Left cardiac atrium (tissue), 4 donors: ENCODE measurements at places on chromosomes 6 and 20. TPM values are rescaled to one million over a fixed set of nuclear protein-coding genes. Genes with fewer than 3 reads are reported as not detected.
A peak's percentile ranks its signal among the peaks of the same experiment; 100 is the strongest.

Gene PRSS35
- total RNA-seq: 0.94 TPM

DNA sequence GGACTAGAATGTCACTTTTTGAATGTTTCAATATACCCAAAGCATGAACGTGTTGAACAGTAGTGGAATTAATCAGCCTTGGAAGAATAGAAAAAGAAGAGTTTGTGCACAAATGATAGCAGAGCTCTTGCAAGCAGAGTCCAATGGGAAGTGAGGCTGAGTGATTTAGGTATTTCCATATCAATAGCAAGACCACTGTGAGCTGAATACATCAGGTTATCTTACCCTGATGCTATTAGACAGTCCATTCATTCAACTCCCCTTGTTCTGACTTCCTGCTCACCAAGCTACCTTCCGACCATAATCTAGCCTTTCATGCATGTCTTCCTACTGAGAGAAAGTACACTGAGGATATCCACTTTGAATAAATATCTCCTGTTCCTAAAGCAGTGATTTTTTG lies 349.2 kb upstream of the RNF217 start:
- DNase-seq: no peak

DNA sequence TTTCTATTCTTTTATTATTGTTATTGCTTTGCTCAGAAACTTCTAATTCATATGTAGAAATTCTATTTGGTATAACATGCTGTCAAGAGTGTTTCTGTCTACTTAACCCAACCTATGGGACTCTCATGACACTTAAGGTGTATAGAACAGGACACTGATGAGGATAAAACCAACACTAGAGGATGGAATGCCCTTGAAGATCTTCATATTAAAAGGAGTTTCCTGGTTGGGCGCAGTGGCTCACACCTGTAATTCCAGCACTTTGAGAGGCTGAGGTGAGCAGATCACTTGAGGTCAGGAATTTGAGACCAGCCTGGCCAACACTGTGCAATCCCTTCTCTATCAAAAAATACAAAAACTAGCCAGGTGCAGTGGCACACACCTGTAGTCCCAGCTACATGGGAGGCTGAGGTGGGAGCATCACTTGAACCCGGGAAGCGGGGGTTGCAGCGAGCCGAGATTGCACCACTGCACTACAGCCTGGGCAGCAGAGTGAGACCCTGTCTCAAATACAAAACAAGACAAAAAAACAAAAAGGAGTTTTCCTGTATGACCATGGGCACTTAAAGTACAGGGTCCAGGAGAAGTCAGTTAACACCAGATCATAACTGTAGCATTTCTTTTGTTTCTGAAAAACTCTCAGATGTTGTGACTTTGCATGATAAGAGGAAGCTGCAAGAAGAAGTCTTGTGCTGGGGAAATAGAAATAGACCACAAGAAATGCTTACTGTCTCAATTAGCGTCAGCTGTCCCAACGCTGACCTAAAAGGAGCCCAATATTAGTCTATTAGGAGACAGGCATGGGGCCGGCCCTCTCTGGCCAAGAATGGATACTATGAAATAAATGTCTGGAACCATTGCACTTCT lies 38.9 kb upstream of the CD2AP start:
- peak; percentile 24 for DNase-seq

DNA sequence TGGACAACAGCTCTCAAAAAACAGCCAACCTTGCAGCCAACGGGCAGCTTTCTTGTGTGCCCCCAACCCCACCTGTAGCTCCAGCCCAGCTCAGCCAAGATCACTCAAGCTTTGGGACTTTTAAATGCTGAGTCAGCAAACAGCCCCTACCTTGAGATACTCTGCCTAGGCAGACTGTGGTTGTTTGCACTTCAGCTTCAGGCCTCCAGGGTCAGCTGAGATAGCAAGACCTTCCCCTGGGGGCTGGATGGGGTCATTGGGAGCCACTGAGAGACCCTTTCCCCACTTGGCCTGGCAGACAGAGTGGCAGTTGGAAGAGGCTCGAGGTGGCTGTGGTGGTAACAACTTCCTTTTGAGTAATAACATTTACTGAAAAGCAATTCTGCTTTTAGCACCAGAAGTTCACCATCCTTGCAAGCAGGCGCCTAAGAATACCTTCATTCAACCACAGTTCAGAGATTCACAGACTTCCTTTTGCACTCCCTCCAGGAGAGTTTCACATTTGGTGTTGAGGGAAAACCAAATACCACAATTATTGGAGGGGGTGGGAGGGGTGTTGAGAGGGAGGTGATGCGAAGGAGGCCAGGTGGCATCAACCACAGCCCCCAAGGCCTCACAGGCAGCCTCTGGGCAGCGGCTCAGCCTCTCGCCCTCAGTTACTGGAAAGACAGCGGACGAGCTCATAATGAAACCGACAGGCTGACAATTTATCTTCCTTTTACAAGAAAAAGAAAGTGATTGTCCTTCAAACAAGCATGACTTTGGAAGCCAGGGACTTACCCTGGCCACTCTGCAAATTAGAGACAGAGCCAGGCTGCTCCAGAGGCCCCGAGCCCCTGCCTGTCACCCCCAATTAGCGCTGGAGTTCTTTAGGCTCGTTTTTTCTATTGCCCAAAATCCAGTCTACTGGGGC lies 148.1 kb downstream of the CEBPB start:
- DNase-seq: no peak

DNA sequence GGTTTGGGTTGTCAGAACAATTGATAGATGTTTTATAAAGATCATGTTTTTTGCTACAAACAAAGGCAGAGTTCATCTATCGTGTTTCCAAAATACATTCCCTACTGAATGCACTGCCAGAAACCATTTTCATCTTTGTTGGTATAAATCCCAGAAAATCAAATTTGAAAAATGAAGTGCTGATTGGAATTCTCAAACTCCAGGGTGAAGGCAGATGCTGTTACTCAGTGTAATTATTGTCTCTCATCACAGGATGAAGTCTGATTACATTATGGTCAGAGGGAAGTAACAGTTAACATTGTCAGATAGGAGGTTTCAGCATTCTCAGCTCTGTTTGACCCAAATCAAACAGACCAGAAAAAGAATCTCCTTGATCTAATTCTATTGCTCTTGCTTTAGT lies 198.4 kb upstream of the KCNK16 start:
- no peak for DNase-seq

- DNase-seq: no peak
Observed at GRCh38 chr6:74170118-74170517, 474.1 kb downstream of the CD109 start.

DNA sequence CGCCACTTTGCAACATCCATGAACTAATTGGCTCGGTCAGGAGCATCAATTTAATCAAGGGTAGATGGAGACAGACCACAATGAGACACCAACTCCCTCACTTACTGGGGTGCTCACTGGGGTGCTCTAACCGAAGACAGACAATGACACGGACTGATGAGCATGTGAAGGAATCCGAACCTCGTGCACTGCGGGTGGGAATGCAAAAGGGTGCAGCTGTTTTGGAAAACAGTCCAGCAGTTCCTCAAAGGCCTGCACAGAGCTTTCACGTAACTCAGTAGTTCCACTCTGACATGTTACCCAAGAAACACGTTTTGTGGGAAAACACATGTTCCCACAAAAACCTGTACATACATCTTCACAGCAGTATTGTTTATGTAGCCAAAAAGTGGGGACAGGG lies 26.8 kb downstream of the ANKRD60 start:
- DNase-seq: no peak

- no peak for DNase-seq
Observed at GRCh38 chr20:22403632-22404361, 180.6 kb downstream of the FOXA2 start.

Gene OR12D3
- not detected for total RNA-seq

Gene PRR18
- 0.26 TPM for total RNA-seq

Gene DSE
- 34.4 TPM for total RNA-seq

GRCh38 chr20:50562262-50562701 lies 52.1 kb downstream of the PTPN1 start:
- DNase-seq: no peak

DNA sequence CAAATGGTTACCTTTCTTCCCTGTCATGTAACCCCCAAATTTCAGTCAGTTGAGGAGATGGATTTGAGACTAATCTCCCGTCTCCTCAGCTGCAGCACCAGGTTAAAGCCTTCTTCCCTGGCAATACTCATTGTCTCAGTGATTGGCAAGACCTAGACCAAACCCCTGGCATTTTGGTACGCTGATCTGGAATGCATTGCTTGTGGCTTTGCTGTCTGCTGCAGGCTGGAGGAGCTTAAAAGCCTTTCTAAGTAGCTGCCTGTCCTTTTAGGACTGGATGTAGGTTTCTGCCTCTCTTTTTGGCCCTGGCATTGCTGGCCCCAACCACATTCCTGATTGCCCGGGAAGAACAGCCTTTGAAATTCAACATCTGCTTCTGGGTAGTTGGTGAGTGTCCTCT lies 729.6 kb upstream of the GJE1 start:
- no peak for DNase-seq

DNA sequence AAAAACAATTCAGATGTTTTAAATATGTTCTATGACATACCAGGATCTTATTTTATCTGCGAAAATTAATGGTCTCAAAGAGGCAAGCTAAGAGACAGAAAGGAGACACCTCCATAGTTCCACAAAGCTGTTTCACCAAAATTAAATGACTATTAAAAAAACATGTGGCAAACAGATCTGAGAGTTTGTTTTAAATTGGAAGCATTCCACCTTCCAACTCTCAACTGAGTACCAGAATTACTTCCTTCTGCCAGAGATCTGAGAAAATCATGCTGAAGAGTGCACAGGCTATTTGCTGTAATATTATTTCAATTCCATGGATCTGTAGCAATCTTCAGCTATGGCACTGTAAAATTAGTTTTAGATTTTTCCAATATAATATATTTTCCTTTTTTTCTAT lies 669.5 kb upstream of the MARCKS start:
- DNase-seq: no peak

Gene C2
- total RNA-seq: 12.3 TPM

DNA sequence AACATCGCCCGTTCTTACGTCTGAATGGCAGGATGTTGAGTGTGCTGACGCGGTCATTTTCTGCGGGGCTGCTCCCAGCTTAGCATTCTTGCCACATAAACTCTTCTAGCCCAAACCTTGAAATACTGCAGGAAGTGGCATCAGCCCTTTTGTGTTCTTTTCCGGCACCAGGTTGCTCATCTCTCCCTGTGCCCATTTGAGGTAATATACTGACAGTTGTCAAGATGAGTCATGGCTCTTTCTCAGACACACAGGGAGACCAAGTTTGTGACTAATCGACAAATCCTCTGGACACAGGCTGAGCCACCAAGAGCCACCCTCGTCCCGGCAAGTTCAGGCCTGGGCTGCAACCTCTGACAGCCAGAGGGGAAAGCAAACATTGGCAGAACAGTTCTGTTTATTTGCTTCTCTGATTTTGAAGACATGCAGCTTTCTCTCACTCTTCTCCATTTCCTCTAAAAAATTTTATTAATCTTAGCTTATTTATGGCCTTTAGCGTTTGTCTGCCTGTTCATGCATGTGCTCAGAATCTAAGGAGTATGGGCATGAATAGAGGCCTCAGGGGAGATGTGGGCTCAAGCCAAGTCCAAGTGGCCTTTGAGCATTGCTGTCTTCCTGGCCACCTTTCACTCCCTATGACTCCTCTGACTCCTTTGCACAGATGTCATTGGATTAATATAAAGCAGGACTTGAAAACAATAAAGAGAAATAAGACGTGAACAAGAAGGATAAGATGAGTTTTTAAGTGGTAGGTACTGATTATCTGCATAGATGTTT lies 328.2 kb upstream of the JAG1 start:
- peak; percentile 36 for DNase-seq

DNA sequence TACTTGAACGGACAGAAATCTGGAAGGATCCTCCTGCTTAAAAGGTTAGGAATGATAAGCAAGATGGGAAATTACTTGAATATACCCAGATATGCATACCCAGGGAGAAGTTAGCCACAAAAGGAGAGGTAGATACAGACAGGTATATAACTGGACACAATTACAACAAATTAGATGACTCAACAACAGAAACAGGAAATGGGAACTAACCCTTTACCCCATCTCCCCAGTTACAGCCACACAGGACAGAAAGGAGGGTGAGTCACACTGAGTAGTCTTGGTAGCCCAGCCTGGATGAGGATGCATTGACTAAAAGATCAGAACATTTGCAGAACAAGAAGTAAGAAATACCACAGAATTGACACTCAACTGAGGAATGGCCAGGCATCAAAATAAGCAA lies 61.2 kb downstream of the C6orf52 start:
- no peak for DNase-seq

Gene CDSN
- 0.10 TPM for total RNA-seq

- no peak for DNase-seq
Observed at GRCh38 chr6:55543633-55544309, 35.2 kb downstream of the HMGCLL1 start.

Gene HLA-DQB1
- total RNA-seq: 15.3 TPM

DNA sequence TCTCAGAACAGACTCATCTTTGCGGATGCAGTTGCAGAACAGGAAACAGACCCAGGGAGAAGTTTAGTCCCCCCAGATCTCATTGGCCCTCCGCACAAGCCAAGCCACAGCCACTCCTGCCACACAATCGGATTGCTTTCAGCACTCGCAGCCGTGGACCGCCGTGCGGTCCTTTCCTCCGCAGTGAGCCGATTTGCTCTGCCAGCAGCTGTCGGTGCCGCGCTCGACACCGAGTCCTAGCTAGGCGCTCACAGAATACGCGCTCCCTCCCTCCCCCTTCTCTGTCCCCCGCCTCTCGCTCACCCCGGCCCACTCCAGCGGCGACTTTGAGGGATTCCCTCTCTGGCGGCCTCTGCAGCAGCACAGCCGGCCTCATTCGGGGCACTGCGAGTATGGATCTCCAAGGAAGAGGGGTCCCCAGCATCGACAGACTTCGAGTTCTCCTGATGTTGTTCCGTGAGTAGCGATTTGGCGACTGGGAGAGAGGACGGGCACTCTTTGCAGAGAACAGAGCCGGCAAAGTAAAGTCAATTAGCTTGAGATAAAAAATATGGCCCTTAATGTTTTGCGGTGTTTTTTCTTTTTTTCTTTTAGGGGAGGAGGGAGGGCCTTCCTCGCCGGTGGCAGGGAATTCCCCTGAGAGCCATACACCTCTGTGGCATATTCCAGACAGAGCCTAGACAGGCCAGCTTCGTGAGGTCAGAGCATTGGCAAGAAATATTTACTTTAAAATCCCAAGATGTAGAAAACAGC lies at the start of gene LAMP5:
Gene LAMP5, plus strand, starts transcription at position 130 of the 753 bp plus-strand sequence. Its CDS starts 263 bp downstream, at position 393.
- peak; percentile 36 for DNase-seq

Gene GJA10
- not detected for total RNA-seq

Gene SLC13A3
- total RNA-seq: 2.5 TPM

DNA sequence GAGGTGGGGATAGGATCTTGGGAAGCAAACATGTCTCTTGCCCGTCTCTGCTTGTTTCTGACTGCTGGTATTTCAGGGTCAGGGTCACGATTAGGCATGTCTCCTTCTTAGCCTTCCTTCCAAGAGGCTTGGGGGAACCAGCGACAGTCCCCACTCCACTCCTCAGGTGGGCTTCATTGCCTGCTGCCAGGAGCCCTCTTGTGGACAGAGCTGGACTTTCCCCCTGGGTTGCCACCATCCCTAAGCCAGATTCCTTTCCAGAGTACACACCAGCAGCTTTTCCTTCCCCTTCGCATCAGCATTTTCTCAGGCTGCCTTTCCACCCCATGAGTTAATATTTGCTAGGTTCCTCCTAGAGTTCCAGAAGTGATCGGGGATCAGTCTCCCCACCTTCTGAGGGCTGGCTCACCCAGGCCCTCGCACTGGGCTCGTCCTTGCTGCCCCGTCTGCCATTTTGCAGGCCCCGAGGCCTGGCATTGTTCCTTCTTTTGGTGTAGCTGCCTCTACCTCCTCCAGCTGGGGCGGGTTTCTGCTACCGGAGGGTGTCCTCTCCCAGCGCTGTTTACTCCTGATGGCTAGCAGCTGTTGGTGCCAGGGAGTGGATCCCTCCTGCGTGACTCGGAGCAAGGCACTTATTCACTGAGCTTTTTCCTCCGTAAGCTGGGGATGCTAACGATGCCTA lies 8.8 kb upstream of the C20orf144 start:
- peak; percentile 62 for DNase-seq

Gene JARID2
- total RNA-seq: 7.9 TPM

GRCh38 chr6:134331256-134331655 lies 13.3 kb upstream of the SGK1 start:
- DNase-seq: no peak
